Karpas-422 (cell line): ENCODE measurements at places on chromosomes 7 and 10. TPM values are rescaled to one million over a fixed set of nuclear protein-coding genes. Genes with fewer than 3 reads are reported as not detected.

ANKRD30A gene
- total RNA-seq: not detected in 2 replicates

FGFR2 gene
- not detected in 2 replicates for total RNA-seq

ZNF775 gene
- total RNA-seq: 1.5 and 4.7 TPM in 2 replicates

GRCh38 chr7:70512144-70512543 is 619.8 kb upstream of the GALNT17 start:
- H3K4me3 ChIP-seq: no peak overlapping the region
- no peaks in the 10 kb centered on the region for H3K27me3 ChIP-seq
- DNase-seq: no peak
- peaks cover 7% of the 10 kb centered on the region; the same call in 1 of the 2 replicates for H3K4me1 ChIP-seq
- no peaks in the 10 kb centered on the region for H3K36me3 ChIP-seq

- H3K4me3 ChIP-seq: no peak within 1 kb of the TSS
- peak; percentile 72 for DNase-seq
- H3K27me3 ChIP-seq: no peaks in the 10 kb centered on the region
- no peaks in the 10 kb centered on the region for H3K36me3 ChIP-seq
- H3K4me1 ChIP-seq: peaks cover 4% of the 10 kb centered on the region
Measured at GRCh38 chr7:37916673-37917660, at the start of gene SFRP4. TSS of gene SFRP4 (minus strand) at chr7:37916817. CDS start at chr7:37916537, 280 bp downstream.

DNA sequence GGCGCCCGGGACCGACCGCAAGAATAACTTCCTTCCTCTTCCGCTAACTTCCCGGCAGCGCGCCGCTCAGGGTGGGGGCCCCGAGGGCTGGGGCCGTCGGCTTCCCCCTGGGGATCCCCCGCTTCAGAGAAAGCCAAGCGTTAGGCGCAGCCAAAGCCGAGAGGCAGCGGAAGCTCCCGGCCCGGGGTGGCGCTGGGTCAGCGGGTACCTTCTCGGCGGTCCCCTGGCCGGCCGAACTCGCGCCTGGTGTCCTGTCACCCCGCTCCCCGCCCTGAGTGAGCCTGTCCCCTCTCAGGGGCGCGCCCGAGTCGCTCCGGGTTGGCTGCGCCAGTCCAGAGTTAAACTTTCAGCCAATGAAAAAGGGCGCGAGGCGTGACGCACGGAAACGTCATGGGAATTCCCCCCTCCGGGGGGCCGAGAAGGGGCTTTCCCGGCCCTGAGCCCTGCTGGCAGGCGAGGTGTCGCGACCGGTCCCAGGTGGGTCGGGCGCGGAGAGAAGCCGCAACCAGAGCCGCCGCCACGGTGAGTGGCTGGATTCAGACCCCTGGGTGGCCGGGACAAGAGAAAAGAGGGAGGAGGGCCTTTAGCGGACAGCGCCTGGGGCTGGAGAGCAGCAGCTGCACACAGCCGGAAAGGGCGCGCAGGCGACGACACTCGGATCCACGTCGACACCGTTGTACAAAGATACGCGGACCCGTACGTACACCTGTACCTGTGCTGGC is 1.3 kb upstream of the NFKB2 start:
- H3K4me3 ChIP-seq: peak overlapping the region; percentile 70
- no peaks in the 10 kb centered on the region for H3K36me3 ChIP-seq
- no peaks in the 10 kb centered on the region for H3K27me3 ChIP-seq
- H3K27ac ChIP-seq: no peak overlapping the region
- DNase-seq: peak; percentile 92

DNA sequence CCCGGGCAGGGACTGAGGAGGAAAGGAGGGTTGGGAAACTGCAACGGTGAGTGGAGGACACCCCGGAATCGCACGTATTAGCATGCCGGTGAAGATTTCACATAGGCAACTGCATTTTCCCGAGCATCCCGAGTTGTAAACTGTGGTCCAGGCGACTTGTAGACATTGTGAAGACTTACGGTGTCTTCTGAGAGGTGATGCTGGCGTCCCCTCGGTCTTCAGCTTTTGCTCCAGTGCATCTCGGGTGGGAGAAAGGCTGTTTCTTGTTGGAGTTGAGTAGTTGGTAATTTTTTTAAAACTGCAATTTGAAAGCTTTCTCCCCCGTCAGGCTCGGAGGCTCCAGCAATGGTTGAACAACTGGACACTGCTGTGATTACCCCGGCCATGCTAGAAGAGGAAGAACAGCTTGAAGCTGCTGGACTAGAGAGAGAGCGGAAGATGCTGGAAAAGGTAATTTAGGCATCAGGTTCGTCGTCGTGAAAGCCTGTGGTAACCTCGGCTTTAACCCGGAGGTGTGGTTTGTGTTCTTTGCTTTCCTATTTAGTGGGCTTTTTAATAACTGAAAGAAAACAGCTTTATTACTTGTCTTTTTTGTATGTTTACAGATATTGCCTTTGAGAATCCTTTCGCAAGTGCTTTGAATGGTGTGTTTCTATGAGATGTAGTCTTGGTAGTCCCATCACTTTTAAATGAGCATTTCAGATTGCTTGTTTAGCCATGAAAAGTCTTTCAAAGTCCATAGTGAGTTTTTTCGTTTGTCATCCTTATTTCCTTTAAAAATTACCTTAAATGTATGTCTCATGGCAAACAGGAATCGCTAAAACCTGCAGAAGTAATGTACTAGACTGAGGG is 687 bp downstream of the HELLS start:
- peaks cover 11% of the 10 kb centered on the region for H3K4me1 ChIP-seq
- peaks cover 10% of the 10 kb centered on the region; the same call in 1 of the 2 replicates for H3K36me3 ChIP-seq
- H3K27me3 ChIP-seq: no peaks in the 10 kb centered on the region
- DNase-seq: peak; percentile 62

DNA sequence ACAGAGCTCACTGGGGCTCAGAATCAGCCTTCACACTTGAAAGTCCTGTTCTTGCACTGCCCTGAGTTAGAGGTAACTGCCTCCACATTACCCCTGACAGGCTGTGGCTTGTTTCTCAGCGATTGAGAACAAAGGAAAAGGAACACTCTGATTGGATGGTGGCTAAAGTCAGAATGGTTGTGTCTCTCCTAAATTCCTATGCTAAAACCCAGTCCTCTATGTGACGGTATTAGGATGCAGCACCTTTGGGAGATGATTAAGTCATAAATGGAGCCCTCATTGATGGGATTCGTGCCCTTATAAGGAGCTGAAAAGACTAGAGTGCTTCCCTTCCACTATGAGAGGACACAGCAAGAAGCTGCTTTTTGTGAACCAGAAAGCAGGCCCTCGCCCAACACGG is 38.9 kb upstream of the DGKI start:
- no peaks in the 10 kb centered on the region for H3K36me3 ChIP-seq
- no peak overlapping the region for H3K27ac ChIP-seq

- no peaks in the 10 kb centered on the region for H3K27me3 ChIP-seq
- no peak overlapping the region for H3K27ac ChIP-seq
- no peaks in the 10 kb centered on the region for H3K4me1 ChIP-seq
- DNase-seq: no peak
Measured at GRCh38 chr7:148031811-148032210, 558.8 kb upstream of the C7orf33 start.

DNA sequence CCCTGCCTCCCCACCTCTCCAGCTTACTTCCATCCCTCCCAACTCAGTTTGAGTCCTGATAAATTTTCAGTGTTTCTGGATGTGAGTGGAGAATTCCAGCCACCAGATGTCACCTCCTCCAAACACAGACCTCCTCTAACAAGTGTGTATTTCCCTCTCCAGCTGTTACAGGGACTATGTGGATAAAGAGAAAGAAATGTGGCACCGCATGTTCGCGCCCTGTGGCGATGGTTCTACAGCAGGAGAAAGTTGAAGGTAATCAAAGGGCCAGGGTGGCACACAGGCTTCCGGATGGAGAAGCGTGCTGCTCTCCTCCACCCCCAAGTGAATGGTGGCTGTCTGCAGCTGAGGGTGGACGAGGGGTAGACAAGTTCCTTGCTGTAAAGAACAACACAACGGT is 14.7 kb downstream of the FKBP6 start:
- H3K4me1 ChIP-seq: peaks cover 7% of the 10 kb centered on the region
- H3K4me3 ChIP-seq: no peak overlapping the region
- no peaks in the 10 kb centered on the region for H3K36me3 ChIP-seq
- no peak overlapping the region for H3K27ac ChIP-seq
- no peaks in the 10 kb centered on the region for H3K27me3 ChIP-seq
